Coronary artery (tissue), 2 donors: ENCODE measurements at places on chromosomes 3 and 15.
A peak's percentile ranks its signal among the peaks of the same experiment; 100 is the strongest.

GRCh38 chr3:64266065-64266931, 41.0 kb upstream of the PRICKLE2 start:
- no peak for DNase-seq

DNA sequence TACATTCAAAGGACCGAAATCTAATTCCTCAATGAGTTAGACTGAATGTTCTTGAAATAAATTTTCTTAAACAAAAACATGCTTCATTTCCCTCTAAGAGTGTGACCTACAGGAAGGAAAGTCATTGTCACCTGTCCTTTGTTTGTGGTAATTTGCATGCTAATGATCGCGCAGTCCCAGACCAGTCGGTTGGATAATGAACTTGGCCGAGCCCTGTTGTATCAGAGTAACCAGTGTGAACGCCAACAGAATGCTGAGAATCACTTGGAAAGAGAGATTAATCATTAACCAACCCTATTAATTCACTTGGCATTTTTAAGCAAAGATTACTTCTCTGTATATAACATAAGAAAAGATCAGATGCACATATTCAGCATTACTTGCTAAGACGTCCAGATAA, 8.1 kb upstream of the ARNT2 start:
- DNase-seq: no peak

DNA sequence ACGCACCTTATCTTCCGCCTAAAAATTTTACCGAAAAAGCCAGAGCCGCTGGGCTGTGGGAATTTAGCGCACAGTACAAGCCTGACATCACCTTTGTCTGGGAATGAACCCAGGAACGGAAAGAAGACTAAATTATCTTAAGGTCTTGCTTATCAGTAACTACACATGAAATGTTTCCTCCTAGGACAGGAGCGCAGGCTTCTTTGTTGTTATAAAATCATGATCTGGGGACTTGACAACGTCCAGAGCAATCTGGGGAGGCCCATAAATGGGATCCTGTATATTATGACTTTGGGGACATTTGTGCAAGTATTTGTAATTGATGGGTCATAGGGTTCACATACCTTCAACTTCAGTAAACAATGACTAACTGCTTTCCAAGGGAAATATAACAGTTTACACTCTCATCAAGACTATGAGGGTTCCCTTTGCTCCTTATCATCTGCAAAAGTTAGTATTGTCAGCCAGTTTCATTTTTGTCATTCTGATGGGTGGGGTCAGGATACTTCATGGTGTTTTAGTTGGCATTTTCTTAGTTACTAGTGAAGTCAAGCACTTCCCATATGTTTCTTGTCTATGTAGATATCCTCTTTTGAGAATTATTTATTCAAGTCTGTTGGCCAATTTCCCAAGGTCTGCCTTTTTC, 213.9 kb upstream of the PFN2 start:
- no peak for DNase-seq

GRCh38 chr3:112685420-112685819, 44.5 kb upstream of the CCDC80 start:
- DNase-seq: no peak

DNA sequence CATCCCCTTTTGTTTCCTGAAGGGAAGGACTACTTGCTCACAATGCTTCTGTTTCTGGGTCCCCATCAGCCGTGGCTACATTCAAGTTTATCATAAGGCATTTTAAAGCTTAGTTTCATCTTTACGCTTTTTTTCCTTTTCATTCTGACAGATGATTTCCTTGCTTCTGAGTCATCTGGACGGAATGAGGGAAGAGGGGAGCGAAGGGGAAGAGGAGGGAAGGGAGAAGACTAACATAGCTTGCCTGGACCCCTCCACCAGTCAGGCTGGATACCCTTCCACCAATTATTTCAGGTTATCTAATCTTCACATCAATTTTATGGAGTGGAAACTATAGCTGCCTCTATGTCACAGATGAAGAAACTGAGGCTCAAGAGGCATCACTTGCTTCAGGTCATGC, 27.6 kb downstream of the FAM3D start:
- DNase-seq: no peak

DNA sequence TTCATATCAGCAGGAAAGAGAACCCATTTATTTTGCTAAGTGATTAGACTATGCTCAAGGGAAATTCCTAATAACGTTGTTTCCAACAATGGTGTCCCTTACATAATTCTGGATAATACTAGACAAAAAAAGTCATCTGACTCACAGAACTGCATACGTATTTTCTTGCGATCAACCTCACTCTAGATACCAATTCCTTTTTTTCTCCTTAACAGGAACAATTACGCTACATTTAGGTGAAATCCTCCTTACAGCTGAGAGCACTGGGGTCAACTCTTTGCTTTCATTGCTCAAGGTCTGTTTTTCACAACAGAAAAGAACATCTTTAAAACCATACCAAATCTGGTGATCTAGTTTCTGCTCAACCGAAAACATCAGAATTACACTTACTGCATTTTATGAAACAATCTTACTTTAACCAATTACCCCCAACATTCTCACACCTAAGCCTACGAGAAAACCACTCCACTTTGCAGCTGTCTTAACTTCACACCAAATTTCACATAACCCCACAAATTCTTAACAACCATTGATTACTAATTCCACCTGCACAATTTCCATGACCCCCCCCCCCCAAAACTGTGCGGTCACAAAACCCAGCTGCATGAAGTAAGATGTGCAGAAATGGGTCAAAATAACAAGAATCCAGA, 61.2 kb upstream of the ICE2 start:
- no peak for DNase-seq

DNA sequence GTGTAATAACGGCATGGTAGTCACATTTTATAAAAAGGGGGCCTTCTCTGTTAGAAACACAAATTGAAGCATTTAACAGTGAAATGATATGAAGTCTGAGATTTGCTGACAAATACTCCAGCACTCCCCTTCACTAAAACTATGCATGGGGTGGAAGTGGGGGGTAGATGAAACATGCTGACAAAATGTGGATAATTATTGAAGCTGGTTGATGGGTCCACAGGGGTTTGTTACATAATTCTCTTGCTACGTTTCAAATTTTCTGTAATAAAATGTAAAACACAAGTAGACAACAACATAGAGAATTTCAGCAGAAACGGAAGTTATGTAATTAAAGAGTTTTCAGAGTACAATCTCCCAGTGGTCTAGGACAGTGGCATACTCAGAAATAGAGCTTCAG, 37.0 kb downstream of the MCF2L2 start:
- DNase-seq: no peak

GRCh38 chr15:63860555-63860954, 26.8 kb upstream of the HERC1 start:
- DNase-seq: no peak

DNA sequence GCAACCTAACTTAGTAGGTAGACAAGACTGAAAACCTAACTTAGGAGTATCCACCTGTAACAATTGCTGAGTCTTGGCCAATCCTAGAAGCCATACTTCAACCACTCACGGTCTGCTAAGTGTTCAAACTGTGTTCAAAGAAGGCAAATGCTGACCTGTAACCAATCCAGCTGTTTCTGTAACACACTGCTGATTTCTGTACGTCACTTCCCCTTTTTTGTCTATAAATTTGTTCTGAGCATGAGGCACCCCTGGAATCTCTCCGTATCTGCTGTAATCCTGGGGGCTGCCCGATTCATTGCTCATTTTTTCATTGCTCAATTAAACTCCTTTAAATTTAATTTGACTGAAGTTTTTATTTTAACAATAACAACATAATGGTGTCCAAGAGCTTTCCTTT, 451.4 kb upstream of the ATP10A start:
- DNase-seq: no peak

- peak; percentile 83 for DNase-seq
These were observed 25.5 kb downstream of the SETD5 start for GRCh38 chr3:9422712-9423424.

- no peak for DNase-seq
These were observed 31.0 kb downstream of the MITF start for GRCh38 chr3:69770219-69770618.

GRCh38 chr15:65067645-65068402, at the start of gene RASL12:
Gene RASL12 (minus strand): TSS chr15:65067991. CDS start chr15:65067835, 156 bp downstream.
- no peak for DNase-seq

DNA sequence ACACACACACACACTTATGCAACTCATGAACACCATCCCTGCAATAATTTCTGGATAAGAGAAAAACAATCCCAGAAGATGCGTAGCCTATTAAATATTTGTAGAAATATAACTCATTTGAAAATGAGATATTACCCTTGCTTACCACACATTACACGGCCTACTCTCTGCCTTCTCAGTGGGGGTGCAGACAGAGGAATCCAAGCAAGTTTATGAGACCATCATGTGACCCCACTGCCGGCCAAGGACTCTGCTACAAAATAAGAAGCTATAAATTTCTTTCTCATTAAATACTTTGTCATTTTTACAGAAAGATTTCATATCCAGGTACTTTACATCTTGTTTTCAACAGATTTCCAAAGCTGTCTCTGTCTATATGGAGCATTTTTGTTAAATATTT, 286.3 kb downstream of the ZNF385D start:
- no peak for DNase-seq

- DNase-seq: no peak
These were observed at the start of gene OXTR for GRCh38 chr3:8769088-8769822. Gene OXTR (minus strand): TSS chr3:8769613. CDS start chr3:8768187, 1,426 bp downstream.

- DNase-seq: no peak
These were observed 571.9 kb upstream of the CBLB start for GRCh38 chr3:106440672-106441071.

- no peak for DNase-seq
These were observed 42.2 kb downstream of the C3orf85 start for GRCh38 chr3:109178708-109179107.

GRCh38 chr3:183548262-183548769, 7.2 kb downstream of the KLHL6 start:
- DNase-seq: no peak

- no peak for DNase-seq
These were observed 19.1 kb upstream of the EIF1B start for GRCh38 chr3:40290396-40290795.

- DNase-seq: no peak
These were observed 7.7 kb downstream of the MAP6D1 start for GRCh38 chr3:183817639-183818038.

- DNase-seq: no peak
These were observed 48.9 kb downstream of the RASGRF1 start for GRCh38 chr15:79041601-79042168.

DNA sequence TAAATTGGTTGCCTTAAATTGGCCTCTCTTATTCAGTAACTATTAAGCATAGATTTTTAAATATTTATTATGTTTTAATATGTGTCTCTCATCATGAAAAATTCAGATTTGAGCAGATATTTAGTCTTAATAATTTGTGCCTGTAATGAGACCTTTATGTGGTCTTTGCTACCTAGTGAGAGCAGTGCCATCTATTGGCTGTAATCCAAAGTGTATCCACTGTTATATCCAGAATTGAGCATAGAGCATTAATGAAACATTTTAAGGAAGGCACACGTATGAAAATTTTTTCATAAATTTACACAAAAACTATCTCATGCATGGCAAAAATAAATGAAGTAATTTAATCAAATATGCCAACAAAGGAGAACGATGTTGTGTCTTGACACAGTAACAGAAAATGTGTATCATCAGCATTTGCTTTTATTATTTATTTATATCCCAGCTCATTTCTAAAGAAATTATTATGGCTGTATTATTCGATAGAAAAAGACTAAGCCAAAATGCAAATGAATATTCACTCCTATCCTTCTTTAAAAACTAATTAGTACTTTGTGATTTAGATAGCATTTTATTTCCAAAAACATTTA, 203.5 kb downstream of the RSRC1 start:
- DNase-seq: no peak

GRCh38 chr15:87619161-87619960, 637.2 kb downstream of the NTRK3 start:
- DNase-seq: no peak

DNA sequence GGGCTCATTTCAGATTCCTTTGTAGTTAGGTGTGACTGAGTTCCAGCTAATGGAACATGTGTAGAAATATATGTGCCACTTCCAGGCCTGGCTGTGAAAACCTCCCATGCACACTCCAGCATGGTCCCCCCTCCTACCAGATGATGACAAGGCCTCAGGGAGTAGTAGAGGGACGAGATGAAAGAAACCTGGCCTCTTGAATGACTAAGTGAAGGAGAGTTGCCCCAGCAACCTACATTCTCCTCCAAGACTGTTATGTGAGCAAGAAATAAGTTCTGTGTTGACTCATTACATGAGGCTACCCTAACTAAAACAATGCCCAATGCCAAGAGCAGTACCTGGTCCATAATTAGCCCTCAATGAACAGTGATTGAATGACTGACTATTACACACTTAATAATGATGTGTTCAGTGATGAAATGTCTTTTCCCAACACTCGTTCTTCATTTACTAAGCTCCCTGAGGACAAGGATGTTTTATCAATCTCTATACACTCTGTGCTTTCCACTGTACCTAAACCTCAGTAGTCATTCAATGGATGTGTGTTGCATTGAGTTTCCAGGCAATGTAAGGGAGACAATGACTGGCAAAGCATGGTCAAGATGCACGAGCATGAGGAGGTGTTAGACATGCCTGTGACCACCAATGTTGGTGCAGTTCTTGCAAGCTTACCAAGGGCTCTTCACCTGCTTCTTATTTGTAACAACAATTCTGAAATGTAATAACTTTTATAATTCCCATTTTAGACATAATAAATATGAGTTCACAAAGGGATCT, 62.0 kb upstream of the BCL6 start:
- no peak for DNase-seq

DNA sequence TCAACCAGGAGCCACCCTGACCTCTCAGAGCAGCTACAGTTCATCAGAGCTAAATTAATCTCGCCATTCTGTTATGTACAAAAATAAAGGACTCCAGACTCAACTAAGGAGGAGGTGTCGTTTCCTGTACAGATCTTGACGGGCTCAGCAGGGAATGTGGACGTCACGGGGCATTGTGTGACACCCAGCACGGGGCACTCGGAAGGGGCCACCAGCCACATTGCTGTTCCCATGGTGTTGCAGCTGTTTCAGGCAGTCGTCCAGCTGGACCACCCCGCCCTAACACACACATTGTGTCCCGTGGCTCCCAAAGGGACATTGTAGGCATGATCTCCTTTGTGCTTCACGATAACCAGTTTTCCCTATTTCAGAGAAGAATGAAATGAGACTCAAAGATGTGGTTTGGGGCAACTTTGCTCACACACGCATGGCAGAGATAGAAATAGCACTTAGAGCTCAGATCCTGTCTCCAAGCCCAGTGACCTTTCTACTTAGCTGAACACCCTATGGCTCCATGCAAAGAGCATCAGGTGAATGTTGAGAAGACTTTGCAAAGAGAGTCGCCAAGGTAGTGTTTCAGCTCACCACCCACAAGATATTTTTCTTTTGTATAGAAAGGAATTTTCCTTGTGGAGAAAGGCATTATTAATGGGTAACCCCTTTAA, 5.5 kb downstream of the SSUH2 start:
- DNase-seq: no peak

DNA sequence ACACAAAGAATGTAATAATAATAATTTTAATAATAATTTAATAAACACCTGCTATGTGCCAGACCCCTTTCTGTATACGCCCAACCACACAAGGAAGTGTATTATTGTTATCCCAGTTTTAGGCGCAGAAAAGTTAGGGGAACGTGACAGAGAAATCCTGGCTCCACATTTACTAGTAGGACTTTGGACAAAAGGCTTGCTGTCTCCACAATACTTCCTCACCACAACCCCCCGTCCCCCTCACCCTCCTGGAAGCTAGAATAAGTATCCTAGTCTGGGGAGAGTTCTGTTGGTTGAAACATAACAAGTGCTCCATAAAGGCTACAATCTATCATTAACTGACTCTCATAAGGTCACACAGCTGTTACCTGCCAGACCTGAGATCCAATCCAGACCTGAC, 488 bp upstream of the IL17RD start:
- no peak for DNase-seq
